ENCODE measurements at places on chromosomes 12 and 14.

DNA sequence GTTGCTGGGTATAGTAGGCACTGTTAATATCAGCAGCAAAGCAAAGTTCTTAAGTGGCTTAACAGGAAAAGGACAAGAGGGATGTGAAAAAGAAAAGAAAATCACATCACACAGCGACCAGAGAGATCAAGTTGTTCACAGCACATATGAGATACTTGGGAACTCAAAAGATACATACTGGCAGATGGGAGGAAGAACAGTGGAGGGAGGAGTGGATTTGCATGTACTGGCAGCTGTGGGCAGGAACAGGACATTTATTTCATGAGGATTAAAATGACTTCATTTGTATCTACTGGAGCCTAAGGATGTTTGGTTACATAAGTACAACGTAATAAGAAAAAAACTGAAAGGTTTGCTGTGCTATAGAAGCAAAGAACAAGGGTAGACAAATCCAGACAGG, 136.5 kb upstream of the IFNG-AS1 start:
- no peak for DNase-seq

GRCh38 chr14:95164506-95164905, 7.2 kb upstream of the DICER1 start:
- no peak for DNase-seq

- no peak for DNase-seq
These were observed 46.1 kb upstream of the PTPRO start for GRCh38 chr12:15276088-15276698.

GRCh38 chr12:26846416-26846815, 13.4 kb upstream of the ITPR2 start:
- no peak for DNase-seq

DNA sequence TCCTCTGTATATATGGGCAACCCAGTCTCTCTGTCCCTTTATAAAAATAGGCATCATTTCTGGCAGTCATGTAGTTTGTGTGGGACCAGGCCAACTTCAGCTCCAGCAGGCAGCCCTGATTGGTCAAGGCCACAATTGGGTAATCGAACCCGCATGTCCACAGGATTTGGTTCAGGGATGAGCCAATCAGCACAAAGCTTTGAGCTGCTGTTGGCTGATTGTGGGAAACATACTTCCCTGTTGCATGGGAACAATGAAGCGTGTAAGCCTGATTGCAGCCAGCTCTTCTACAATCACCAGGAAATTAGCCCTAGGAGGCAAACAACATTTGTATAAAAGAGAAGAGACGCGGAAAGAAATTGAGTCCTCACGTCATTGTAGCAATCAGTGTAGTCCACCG, 328.6 kb downstream of the PCNX1 start:
- DNase-seq = no peak

DNA sequence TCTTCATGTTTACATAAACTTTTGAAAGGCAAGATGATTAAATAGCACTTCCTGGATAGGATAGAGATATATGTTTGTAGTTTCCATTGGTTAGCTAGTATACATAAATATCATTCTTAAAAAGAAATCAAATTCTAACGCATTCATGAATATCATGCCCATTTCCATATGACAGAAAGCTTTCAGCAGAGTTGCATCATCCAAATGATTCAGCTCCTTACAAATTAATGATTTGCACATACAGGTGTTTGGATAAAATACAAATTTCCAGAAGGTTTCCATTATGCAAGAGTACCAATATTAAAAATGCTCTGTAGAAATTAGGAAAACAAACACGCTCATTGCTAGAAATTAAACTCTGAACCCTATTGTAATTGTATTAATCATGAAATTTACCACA, 264.4 kb downstream of the FOXG1 start:
- no peak for DNase-seq

DNA sequence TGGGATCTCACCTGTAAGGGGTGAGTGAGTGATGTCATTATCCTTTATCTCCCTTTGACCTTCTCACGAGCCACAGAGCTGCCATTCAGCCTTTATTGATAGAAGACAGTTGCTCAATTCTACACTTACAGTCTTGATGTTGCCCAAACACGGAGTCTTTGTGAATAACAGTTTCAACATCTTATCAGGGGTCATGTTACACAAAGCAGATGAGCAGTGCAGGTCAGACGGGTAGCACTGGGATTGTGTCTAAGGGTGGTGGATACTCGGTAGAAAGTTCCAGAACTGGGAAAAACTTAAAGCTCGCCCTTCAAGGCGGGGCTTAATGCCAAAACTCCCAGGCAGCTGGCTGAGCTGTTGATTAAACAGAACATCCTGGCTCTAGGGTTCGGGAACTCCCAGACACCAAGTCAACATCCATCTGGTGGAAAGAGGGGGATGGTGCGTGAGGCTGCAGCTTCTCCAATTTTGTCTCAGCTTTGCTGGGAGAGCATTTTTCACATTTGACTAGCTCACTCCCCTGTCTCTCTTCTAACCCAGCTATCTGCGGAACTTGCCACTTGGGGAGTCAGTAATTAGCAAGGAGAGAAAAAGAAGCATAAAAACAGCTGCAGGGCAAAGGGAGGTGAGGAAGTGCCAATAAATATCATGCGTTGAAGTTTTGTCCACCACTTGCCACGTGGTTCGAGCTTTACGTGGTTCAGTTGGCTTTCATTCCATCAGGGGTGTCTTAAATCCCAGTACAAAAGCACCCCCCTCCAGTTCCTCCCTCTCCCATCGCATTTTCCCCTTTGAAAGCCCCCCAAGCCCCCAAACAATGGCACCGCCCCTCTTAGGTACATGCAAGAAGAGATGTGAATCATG, 31.0 kb downstream of the FOXN4 start:
- no peak for DNase-seq

DNA sequence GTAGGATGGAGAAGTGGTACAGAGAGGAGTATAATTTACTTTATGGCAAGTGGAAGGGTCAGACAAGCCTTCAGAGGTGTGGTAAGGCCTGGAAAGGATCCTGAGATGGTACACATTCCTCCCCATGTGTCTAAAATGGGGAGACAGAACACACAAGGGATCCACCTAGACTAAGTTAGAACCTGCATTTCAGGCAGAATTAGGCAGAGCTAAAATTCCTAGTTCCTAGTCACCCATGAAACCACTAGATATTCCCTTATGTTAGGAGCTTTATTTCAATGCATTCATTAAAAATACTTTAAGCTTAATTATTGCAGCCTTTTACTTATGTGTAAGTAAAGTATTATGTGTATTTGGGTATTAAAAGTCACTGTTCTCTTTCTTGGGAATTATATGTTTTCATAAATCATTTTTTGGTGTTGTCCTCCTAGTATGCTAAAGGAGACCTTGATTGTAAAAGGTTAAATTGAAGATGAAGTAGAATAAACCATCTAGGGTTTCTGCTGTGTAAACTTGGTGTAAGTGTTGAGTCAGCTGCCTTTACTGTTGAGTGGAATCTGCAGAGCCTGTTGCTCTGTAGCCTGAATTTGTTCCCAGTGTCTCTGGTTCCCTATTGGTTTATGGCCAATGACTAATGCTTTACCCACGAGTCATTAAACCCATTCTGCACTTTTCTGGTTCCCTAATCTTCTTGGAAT, 423.2 kb downstream of the ATP23 start:
- DNase-seq = no peak

- DNase-seq = no peak
These were observed 72.8 kb downstream of the PAPOLA start for GRCh38 chr14:96574633-96575632.

- DNase-seq = no peak
These were observed 7.8 kb downstream of the TRAF3 start for GRCh38 chr14:102784892-102785594.

DNA sequence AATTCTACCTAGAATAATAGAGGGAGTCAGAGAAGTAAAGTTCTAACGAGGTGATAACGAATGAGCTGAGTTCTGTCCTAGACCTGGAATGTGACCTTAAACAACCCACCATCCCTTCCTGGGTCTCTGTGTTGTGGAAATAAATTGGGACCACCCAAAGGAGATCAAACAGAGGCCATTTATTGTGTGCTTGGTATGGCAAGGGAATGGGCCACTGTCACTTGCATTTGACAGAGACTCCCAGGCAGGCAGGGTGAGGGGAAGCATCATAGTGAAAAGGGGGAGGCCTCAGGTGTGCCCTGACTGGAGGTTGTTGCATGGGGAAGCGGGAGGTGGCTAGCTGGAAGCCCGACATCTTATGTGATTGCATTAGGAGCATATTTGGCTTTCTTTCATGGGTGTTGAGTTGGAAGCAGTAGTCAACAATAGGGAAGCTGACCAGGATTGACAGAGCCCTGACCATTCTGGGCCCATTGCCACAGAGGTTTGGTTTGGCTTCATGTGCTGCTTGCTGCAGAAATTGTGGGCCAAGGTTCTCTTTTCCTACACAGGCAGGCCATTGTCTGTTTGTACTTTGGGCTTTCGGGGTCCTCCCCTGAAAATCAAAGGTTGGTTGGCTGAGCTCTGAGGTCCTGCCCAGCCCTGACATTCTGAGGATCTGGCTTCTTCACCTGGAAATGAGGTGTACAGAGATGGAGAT, 17.6 kb upstream of the FAM181A start:
- DNase-seq = no peak

- DNase-seq = no peak
These were observed 222.6 kb downstream of the ACSS3 start for GRCh38 chr12:81300454-81300853.

DNA sequence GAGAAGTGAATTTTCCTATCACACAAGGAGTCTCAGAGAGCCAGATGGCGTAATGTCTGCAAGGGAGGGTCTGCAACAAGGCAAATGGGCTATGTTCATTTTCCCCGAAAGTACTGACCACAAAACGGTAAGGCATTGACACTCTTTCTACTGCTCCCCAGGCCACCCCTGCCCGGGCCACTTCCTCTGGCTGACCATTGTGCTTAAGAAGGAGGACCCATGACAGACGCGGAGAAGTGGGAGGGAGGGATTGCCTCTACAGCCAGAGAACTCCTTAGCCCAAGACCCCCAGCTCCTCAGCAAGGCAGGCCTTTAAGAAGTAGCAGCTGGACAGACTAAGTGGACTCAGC, 1.2 kb downstream of the NCKAP5L start:
- no peak for DNase-seq

DNA sequence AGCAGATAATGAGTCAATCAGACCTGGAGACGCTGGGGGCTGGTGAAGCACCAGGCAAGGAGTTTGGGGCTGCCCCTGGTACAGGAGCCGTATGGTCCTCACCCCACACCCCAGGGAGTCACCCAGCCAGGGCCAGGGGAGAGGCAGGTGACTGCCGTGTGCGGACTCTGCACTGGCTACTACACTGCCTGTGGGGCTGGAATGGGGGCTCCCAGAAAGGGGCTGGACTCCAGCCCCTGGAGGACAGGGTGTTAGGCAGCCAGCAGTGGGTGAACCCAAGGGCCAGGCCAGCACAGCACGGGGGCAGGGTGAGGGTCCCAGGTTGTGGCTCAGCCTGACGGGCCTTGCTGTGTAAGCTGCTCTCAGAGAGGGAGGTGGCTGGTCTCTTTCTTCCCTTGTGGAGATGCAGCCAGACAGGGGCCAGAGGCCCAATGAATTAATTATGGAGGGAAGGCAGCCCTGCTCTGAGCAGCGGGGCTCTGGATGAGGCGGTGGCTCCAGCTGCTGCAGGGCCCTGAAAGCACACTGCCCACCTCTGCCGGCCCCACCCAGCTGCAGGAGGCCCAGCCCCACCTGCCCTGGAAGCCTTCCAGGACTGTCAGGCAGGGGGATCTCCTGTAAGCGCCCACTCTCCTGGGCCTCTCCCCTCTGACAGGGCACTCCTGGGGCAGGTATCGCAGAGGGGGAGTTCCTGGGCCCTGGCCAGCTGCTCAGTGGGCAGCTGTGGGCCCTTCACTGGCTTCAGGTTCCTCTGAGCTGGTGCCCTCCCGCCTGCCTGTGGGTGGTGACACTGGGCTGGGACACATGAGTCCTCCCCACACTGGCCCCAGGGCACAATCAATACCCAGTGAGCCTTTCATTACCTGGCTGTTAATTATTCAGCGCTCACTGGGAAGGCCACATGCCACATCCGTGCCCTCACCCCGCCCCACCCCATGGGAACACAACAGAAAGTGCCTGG, 142.5 kb upstream of the C14orf180 start:
- DNase-seq = no peak

DNA sequence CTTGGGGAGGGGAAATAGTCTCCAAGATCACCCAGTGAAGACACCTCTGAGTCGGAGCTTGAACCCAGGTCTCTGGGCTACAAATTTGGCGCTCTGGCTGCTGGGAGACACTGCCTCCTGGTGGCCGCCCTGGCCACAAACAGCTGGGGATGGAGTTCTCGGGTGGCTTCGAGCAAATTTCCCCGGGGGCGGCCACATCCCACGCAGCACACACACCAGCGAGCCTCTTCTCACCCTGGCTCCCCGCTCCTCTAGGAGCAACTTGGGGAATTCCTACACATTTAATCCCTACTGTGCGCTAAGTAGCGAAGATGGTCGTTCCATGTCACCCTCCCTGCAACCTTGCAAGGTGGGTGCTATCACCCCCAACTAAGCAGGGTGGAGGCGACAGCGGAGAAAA, 66.2 kb upstream of the BEGAIN start:
- no peak for DNase-seq

- DNase-seq = no peak
These were observed 502 bp downstream of the KIF26A start for GRCh38 chr14:104138718-104139459.

- no peak for DNase-seq
These were observed 361.0 kb downstream of the DPF3 start for GRCh38 chr14:72532686-72533454.

- DNase-seq = no peak
These were observed 234.7 kb downstream of the ADGRD1 start for GRCh38 chr12:131188131-131189050.

DNA sequence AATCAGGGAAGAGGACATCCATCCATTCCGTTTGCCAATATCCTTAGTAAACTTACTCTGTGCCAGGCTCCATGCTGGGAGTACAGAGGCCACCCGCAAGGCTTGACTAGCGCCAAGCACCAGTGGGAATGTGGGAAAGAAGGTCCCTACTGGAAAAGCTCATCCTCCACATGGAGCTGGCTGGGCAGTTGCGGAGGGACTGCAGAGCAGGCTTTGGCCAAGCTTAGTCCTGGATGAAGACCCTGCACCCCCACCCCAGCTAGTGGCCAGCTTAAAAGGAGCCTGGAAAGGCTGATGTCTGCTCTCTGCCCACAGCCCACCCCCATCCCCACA, 22.4 kb upstream of the EIF2B2 start:
- no peak for DNase-seq

GRCh38 chr14:20986811-20987210, 3.0 kb upstream of the METTL17 start:
- no peak for DNase-seq

DNA sequence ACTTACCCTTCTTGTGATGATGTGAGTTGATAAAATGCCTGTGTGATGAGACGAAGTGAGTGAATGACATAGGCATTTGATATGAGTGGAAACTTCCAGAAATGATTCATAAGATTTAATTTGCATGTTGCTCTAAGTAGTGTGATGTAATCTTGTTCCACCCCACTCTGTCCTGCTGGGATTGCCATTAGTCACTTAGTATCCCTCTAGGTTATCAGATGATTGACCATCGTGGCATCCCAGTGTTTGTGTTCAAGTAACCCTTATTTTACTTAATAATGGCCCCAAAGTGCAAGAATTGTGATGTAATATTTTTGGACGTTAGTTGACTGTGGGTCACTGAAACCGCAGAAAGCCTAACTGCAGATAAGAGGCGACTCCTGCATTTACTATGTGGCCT, 214.4 kb upstream of the DIO2 start:
- DNase-seq = no peak
